ENCODE measurements at places on chromosomes 11 and 22.

DNA sequence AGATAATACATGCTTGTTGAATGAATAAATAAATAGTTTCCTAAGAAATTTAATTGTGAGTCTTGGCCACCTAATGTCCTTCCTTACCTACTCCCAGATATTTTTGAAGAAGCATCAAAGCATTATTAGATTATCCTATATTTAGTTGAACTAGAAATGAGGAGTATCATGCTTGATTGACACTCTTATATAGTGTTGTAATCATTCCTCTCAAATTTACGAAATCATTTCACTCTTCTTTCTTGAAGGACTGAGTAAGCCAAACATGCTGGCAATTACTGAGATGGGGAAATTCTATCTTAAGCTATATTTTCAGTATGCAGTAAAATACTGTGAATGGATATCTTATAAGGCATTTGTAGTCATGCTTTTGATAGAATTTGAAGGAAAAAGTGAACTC is 189.0 kb downstream of the LUZP2 start:
- no peak for DNase-seq

DNA sequence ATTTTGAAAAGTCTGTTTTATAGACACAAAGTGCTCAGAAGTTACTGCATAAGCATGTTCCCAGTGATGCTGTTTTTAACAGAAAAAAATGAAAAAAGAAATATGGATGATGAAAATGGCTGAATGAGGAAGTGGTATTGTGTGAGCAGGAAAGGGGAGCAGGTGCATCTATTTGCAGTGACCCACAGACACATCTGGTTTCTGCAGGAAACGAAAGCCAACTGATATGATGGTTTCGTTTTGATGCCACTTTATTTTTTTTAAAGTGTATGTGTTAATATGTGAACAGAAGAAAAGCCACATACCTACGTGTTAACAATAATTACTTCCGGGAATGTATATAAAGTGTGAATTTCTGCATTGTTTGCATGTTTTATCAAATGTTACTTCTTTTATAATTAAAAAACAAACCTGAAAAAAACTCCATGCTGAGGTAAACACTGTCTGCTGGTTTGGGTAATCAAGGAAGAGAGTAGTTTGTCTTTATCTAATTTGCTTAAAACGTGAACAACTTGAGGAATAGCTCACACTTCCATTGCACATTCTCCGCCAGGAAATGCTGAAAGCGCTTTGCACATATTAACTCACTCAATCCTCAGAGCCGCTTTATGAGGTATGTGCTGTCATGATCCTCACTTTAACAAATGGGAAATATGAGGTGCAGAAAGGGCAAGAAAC is 1335.9 kb downstream of the TBC1D22A start:
- DNase-seq, result no peak

DNA sequence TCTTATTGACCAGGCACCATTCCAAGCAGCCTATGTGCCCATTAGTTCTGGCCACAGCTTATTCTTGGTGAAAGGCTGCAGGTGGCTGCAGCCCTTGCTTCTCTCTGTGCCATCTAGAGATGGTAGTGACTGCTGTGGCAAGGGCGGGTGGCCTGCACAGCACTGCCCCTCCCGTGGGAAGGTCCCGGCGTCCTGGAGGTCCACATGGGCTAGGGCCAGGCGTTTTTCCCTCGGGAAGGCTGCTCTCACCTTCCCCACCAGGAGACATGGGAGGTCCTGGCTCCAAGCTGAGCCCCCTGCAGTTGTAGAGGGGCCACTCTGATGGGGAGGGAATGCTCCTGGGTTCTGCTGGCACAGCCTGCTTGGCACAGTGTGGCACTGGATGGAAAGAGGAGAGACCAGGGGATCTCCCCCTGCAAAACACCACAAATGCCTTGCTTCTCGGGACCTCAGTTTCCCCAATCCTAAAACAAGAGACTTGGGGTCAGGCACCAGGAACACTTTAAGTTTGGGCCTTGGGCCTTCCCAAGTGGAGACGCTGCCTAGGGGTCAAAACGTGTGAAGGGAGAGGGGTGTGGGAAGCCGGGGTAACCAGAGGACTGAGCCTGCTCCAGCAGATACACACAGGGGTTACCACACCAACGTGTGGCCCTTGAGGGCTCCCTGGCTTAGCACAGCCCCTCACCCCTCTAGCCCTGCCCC is 10.0 kb upstream of the TBC1D22A start:
- DNase-seq, result no peak

DNA sequence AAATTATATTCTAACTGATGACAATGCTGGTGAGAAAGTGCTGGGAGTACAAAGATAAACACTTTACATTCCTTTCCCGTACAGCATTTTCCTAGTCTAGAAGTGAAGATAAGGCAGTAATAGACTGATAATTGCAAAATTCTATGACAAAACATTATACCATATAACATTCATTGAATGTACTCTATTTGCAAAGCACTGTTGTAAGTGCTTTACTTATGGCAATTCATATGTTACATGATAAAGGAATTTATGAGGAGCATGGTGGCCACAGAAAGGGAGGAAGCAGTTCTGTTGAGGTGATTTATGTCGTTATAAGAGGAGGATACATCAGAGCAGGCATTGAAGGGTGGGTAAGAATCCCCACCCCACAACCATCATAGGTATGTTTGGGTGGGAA is 434.8 kb downstream of the RAB38 start:
- DNase-seq, result no peak

DNA sequence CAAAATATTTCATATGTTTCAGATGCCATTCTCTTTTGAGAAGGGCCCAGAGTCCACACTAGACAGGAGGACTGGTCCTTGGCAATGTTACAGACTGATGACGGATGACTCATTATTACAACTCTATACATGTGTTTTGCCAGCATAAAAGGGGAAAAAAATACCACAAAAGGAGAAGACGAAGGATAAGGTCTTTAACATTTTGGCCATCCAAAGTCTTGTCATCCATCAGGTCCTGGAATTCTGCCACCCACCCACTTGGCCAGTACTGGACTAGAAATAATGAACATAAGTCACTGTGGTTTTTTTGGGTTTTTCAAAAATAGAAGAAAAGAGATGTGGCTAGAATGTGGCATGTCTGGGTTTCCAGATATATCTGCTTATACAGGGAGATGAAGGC is 57.7 kb upstream of the BDNF start:
- peak; percentile 76 for DNase-seq

DNA sequence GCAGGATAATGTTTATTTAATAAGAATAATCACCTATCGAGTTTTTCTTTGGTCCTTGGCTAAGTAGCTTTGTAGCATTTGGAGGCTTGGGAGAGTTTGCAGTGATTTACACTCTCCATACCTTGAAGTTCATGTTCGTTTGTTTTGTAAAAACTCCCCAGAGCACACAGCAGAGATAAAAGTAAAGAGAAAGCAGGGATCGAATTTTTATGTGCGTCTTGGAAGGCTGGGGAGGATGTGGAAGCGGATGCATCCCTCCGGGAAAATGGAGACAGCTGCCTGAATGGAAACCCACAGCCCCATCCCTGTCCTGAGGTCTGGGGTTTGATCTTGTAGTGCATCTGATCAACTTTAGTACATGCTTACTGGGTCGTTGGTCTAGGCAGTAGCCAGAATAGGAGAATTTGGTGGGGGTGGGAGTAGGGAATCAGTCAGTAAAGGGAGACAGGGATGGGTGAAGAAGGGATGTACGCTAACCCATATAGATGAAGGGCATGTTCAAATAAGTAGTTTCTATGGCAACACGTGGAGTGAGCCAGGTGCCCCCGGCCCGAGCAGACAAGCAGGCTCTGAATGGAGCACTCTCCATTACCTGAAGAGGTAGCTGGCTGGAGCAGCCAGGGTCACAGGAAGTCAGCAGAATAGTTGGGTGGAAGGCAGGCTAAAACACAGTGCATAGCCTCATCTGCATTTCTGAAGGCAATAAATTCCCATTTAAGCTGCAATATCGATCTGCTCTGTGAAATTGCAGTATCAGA is 147.8 kb downstream of the COMMD9 start:
- no peak for DNase-seq

DNA sequence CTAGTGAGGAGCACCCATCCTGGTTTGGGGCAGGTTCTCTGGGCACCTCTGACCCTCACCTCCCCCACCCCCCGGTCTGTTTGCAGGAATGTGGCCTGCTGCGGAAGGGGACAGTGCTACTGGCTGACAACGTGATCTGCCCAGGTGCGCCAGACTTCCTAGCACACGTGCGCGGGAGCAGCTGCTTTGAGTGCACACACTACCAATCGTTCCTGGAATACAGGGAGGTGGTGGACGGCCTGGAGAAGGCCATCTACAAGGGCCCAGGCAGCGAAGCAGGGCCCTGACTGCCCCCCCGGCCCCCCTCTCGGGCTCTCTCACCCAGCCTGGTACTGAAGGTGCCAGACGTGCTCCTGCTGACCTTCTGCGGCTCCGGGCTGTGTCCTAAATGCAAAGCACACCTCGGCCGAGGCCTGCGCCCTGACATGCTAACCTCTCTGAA is 26.9 kb upstream of the TXNRD2 start:
- no peak for DNase-seq
